Hematopoietic multipotent progenitor cell treated with erythropoietin and hydrocortisone succinate and interleukin-3 and kit ligand, for 4 days (in vitro differentiated cells): ENCODE measurements at places on chromosomes 13 and 19.

DNA sequence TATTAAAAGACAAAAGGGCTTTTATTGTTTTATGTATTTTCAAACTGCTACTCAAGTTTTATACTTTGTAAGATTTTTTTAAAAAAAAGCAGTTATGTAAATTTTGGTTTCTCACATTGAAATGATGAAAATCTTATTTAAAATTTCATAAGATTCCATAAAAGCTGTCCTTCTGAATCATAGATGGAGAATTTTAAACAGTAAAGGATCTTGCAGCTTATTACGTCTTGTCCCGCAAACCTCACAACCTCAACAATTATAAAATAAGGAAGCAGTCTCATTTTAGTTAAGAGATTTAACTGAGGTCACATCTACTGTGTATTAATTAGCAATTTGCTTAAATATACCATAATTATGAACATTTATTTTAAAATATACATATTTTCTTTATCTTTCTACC, 581.0 kb upstream of the SPRY2 start:
- no peak for DNase-seq

GRCh38 chr19:6945733-6946132, 58.4 kb downstream of the ADGRE1 start:
- no peak for DNase-seq

DNA sequence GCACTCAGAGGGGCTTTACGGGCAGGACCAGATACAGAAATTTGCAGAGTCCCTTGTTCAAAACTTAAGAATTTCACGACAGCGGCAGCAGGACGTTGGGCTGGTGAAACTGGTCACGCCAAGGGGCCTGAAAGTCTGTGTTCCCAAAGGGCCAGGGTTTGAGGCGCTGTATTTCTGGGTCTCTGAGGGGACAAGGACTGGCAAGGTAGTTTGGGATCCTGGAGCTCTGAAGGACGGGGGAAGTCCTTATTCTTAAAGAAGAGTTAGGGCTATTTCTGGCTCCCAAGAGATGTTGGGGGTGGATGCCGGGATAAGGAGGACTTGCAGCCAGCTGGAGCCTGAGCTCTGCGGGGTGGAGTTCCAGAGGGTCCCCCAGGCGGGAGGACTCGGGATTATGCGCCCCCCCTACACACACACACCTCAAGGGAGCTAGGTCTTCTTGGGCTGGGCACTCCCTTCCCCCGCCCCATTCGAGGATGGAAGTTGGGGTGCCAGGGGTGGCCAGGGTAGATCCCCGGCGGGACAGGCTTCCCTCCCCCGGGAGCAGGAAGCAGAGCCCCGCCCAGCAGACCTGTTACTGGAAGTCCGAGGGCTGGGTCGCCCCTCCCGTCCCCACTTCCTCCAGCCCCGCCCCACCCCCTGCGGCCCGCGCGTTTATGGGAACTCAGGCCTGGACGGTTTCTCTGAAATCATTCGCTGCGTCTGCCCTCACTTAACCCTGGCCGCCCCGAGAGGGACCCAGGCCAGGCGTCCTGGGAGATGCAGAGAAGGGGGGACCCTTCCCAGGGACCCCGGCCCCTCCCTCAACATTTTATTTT, 5.6 kb downstream of the BCL3 start:
- DNase-seq, result peak; percentile 89

- DNase-seq, result peak; percentile 90
Observed at GRCh38 chr19:55253842-55254624, 4.8 kb downstream of the PPP6R1 start.

GRCh38 chr13:27311518-27312210, 41.0 kb downstream of the RASL11A start:
- no peak for DNase-seq
